Activated CD4-positive, alpha-beta T cell treated with anti-CD3 and anti-CD28 coated beads, Interleukin-2, amount 50 U/mL, for 48 hours (primary cell): ENCODE measurements at places on chromosomes 2 and 18.

DNA sequence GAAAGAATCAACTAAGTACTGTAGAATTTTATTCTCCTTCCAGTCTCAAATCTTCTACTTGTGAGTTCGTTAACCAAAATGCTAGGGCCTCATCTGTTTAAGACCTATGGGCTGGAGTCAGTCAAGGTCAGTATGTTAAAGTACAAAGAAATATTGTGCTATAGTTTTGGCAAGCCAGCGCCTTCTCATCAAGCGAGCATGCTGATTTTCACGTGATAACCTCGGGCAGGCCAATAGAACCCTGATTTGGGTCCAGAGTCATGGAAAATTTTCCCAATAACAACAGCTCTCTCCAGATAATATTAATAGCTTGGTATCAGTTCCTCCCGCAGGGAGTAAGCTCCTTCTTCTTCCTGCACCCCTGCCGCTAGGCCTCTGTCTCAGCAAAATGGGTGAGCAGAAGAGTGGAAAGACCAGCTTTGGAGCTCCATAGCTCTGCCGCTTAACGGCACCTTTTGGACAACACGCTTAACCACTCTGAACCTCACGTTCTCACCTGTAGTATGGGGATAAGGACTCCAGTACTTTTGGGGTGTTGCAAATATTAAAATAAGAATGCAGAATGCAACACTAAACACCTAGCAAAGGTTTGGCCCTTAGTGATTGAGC lies 11.7 kb downstream of the CABLES1 start:
- no peak for DNase-seq

DNA sequence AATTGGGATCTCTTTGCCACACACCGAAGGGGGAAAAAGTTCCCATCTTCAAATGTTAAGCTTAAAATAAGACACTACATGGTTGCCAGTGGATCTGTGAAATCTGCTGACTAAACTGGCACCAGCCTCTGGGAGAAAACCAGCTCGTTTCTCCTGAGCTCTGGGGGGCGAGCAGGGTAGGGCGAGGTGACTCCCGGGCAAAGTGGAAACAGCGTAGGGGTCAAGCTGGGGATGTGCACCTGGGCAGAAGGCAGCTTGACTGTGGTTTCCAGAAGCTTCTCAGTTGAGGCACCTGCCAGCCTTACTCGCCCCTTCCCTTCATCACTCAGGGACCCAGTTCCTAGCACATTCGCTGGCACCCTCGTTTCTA lies 62.8 kb downstream of the SFXN5 start:
- DNase-seq: no peak

- no peak for DNase-seq
These were observed 616 bp downstream of the RNPEPL1 start for GRCh38 chr2:240568678-240569522.

DNA sequence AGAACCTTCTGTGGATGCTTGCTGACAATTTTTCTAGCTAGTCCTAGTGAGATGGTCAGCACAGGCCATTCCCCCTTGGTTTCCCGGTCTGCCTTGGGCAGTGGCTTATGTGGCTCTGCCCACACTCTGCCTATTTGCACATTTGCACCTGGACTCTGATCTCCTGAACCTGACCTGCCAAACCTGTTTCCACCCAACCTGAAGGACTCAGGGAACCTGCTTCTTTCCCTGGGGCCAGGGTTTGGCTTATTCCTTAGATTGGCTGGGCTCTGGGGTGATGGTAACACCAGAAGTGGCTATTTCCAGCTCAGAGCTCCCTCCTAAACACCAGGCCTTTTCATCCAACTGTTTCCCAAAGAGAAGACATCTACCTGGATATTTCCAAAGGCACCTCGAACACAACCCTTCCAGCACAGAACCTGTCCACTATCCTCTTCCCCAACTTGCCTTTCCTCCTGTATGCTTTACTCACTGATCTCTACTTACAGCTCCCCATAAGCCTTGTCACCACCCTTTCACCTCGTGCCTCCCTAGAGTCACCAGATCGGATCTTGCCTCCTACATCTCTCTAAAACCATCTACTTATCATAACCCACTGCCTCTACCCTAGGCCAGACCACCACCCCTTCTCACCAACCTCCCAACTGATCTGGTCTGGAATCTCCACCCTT lies 5.8 kb upstream of the MTA3 start:
- no peak for DNase-seq

DNA sequence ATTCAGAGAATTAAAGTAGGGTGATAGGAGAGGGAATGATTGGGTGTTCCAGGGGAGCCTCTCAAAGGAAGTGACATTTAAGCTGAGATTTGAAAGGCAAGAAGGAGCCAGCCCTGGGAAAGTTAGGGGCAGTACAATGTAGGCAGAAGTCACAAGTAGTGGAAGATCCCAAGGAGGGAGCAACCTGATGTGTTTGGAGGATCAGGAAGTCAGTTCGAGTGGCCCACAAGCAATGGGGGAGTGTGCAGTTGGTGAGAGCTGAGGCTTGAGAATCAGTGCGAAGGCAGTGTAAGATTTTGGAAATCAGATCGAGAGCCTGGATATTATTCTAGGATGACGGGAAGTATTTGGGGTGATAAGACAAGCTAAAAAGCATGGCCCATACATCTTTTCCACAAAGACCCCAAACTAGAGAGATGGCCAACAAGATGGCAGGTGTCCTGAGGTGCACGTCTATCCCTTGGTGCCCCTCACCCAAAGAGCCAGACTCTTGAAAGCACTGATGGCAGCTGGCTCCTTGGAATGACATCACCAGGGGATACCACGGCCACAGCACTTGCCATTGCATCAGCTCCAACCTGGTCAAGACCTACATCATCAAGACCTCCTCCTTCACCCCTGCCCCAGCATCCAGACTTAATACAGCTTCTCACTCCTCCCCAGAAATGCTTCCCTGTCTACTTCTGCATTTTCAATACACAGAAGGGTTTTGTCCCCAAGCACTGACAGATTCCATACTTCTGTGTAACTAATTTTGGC lies 127.3 kb downstream of the BCL2 start:
- DNase-seq: no peak

DNA sequence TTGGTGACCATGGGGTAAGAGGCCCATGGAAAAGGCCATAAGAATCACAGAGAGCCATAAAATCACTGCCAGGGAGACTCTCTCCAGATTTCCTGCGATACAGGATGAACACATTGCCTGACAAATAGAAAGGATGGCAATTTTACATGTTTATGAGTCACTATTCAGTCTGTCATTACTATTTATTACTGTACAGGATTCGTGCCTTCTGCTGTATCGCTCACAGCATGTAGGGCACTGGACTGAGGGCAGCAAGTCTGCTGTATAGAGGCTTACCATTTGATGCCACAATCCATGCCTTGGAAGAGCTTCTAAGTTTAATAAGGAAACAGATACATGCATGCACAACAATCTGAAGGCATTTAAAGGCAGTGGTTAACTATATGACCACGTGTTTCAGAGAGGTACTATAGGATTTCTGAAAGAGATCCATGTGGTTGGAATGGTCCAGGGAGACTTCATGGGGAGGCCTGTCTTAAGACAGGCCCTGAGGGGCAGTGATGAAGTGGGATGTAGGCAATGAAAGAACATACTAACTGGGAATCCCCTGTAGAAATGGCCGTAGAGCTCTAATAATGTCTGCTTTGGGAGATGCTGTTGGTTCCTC lies 702.4 kb upstream of the RAB6C start:
- DNase-seq: no peak

DNA sequence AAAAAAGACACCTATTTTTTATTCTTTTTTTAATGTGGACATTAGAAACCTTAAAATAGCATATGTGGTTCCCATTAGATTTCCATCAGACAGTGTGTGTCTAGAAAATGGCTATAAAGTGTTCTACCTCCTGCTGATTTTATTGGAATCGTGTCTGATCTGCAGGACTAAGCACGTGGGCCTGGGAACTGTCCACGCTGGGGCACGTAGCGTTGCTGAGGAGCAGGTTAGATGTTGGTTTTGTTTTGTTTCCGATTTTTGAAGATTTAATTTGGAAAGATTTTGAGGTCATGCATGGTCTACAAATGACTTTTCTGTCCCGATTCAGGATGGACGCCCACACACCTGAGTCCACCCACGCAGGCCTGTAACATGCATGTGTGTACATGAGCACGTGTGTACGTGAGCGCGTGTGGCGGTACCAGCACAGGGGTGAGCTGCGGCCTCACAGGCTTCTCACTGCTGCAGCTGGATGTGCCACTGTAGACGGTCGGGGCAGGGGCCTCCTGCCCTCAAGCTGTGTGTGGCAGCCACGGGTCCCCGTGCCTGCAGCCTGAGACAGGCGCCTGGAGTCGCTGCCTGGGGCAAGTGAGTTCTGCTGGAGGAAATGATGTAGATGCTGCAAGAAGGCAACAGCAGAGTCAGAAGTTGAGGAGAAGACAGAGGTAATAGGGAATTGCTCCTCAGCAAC lies 99.7 kb upstream of the CTDP1 start:
- no peak for DNase-seq

GRCh38 chr18:29912351-29912750 lies 1130.2 kb downstream of the DSC3 start:
- DNase-seq: no peak

DNA sequence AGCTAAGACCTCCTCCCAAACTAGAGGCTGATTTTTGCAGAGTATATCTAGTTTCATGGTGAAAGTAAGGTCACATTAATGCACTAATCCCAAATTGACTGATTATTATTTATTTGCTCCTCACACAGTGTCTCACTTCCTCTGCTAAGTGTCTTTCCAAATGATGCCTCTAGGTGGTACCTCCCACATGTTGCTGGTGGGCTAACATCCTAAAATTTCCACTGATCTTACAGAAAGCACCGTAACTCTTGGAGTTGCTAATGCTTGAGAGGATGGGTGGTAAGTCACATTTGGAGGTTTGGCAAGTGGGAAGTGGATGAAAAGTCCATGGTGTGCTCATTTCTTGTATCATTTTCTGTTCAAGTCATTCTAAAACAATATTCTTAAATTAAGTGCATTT lies 428.7 kb upstream of the GYPC start:
- DNase-seq: no peak

DNA sequence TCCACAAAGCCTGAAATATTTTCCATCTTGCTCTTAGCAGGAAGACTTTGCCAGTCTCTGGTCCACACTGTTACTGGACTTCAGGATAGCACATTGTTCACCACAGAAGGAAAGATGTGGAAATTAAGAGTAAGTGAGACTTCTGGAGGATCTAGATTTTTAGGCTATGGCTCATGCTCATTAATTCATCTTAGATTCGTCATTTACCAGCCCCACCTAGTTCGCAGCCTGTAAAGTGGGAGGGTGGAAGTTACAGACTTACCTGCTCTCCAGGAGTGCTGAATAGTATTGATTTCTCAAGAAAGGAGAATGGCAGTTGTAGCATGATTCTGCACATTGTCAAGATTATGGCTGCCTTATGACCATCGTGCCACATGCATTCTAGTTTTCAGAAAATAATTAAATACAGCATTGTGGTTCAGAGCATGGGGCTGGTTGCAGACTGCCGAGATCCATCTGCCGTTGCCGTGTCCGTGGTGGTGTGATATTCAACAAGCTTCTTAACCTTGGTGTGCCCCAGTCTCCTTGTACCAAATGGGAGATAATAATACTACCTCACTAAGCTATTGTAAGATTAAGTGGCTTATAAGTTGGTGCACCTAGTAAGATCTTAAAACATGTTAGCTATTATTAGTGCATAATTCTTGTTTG lies 56.8 kb downstream of the RNF144A start:
- no peak for DNase-seq

DNA sequence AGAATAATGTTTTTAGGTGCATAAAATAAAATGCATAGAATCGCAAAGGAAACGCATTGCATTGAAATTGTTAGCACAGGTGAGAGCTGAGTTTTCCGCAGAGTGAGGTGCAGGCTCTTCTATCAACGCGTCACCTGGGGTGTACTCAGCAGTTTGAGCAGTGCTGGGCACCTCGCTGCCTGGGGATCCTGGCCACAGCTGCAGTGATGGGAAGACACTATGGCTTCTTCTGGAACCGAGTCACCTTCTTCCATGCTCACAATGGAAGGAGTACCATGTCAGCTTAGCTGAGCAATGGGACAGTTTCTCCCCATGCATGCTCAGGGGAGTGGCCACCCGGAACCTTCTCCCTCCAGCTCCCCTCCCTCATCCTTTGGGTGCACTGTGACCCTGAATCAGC lies 95.4 kb upstream of the OTOS start:
- no peak for DNase-seq

DNA sequence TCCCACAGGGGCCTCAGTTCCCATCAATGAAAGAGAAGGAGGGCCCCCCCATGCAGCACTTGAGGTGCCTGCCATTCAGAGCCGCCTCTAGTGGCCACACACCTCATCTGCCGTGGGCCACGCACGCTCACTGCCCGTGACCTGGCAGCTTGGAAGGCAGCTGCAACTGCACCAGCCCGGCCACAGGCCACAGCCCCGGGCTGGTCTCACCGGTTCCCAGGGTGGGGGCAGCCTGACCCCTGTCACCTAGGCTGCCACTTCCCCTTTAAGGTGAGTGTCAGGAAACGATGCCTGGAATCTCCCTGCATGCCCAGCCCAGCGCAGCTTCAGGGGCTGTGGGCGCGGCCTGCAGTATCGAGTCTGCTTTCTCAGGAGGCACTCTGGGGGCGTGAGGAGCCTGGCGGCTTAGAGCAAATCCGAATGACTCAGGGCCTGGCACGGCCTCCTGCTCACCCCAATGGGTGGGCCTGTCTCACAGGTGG lies 2.6 kb downstream of the MAB21L4 start:
- peak; percentile 60 for DNase-seq

GRCh38 chr2:174493549-174494331 lies 6.9 kb upstream of the GPR155 start:
- no peak for DNase-seq

DNA sequence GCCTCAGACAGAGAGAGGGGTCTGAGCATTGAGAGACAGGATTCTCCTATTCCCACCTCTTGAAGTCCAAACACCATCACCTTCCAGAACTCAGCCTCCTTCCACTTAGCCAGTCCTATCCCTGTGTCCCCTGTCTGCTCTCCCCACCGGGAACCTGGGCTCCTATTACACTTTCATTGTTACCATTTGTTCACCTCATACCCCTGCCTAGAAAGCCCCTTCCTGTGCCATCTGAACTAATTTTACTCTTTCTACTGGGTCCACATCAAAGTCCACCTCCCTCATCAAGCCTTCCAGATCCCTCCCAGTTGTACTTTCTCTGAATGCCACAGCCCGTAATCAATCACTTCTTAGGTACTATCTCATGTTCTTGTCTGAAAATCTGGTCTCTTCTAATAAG lies 220.6 kb downstream of the ZBTB7C start:
- DNase-seq: no peak

DNA sequence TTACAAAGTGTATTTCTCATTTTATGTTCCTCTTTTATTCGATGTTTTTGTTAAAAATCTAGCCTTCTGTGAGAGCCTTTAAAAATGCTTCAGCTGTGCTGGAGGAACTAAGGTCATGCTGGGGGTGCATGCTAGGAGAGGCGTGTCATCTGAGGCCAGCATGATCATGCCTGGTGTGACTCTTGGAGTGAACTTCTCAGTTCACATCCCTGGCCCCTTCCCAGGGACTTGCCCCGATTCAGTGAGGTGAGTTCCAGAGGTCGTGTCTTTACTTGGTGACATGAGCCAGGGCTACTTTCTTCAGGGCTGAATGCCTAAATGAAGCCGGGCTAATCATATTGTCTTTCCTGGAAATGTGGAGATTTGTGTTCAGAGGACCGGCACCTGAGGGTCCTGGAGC lies 264.9 kb downstream of the MREG start:
- no peak for DNase-seq
